T-helper 1 cell (primary cell): ENCODE measurements at places on chromosomes 13 and 19.

DNA sequence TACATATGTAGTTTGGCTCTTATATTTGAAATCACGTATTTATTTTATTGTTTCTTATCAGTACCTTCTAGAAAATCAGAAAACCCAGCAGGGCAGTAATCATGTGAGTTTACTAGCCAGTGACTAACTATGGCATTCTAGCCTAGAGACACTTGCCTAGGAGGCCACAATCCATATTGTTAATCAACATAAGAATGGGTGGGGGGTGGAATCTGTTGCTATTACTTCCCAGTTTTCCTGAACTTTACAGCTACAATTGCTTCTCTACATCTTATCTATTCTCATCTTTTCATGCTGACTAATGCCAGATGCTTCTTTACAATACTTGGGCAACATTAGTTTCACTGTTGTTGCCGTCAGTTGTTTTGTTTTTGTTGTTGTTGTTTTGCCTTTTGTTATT lies 18.7 kb upstream of the ATXN8OS start:
- no peak for DNase-seq

DNA sequence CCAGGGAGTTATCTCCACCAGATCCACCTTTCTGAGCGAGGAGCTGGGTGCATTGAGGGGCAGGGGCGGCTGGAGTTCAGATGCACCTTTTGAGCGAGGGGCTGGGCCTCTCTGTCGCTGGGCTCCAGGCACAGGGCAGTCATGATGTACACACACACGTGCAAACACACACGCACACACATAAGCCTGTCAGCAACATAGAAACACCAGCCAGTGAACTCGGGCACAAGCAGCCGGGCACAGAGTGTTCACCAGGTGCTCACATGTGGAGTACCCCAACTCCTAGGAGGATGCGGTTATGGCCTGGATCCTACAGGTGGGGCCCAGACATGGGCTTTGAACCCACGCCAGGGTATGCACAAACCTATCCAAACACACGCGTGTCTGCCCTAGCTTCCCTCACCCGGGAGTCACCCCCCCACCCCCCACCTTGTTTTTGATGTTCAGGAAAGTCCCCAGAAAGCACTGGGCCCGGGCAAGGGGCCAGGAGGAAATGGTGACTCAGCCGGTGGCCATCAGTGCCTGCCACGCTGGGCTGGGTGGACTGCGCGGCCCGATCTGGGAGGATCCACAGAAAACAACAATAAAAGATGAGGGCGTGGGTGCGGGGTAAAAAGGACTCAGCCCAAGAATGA lies 13.3 kb downstream of the ARRDC2 start:
- peak; percentile 74 for DNase-seq

- no peak for DNase-seq
Observed at GRCh38 chr13:99104396-99104795, 96.3 kb upstream of the UBAC2 start.

DNA sequence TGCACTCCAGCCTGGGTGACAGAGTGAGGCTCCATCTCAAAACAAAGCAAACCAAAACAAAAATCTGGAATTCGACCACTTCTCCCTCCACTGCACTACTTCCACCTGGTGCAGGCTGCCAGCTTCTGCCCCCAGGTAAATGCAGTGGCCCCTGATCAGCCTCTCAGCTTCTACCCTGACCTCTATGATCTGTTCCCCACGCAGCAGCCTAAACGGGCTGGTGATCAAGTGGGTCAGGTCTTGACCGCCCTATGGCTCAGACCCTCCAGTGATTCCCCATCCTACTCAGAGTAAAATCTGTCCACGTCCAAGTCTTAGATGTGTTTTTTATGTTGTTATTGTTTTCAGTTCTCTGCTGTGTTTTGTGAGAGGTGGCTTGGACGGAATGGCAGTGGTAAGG lies 163.9 kb downstream of the KCTD15 start:
- DNase-seq, result no peak

DNA sequence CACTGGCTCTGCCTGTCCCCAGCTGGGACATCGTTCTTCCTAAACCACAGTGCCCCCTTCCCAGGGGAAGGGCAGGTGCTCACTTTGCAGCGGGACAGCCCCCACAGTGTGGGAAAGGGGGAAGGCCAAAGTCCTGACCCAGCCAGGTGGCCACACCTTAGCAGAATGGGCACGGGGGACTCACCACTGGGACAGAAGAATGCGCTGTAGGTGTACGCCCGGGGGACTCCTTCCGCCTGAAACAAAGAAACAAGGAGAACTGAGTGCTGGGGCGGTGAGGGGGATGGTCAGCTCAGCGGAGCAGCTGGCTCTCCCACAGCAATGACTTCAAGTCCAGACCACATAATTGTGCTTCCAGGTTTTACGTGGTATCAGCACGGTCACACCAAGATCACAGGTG lies 49.4 kb downstream of the F2RL3 start:
- no peak for DNase-seq
